ENCODE measurements at places on chromosomes 11 and 22.
A peak's percentile ranks its signal among the peaks of the same experiment; 100 is the strongest.

DNA sequence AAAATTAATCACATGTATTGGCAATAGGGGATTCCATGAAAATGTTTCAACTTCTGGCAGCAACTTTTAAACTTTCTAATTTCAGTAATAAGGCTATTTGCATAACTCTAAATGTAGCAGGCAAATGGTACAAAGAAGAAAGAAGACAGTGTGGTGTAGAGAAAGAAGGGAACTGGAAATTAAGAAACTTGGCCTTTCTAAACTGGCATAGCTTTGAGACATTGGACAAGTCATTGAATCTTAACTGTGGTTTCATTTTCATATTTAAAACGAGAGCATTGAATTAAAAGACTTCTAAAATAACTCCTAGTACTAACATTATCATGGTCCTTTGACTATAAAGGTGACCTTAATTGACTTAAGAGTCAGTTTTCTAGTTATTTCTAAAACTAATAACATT, 125.0 kb downstream of the UVRAG start:
- no peak for DNase-seq

DNA sequence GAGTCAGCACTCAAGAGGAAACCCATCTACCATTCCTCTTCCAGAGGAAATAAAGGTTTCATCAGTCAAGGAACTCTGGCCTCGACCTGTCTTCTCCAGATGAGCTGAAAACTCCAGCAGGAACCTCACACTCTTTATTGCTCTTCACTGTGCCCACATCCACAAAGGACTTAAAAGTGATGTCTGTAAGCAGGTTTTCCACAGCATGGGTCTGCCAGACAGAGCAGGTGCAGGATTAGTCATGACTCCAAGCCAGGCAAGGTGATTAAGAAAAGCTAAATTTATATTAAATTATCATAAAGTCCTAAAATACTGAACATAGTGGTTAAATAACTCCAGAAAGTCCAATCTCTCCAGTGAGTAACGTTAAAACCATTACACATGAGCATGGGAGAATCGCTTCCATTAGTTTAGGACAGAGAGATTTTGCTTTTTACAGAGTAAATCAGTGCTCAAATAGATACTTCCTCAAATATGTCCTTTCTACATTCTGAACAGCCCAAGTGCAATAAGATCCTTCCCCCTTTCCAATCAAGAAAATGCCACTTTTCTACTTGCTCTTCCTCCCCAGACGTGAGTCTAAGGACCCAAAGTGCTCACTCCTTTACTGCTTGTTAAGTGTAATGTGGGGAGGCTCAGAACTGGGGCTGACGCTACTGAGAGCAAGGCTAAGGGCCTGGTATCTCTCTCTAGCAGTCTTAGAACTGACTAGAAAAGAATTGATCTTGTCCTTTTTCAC, 10.7 kb upstream of the CKAP5 start:
- DNase-seq = no peak

- no peak for DNase-seq
Measured at GRCh38 chr11:12901272-12901671, 107.8 kb upstream of the RASSF10 start.

GRCh38 chr22:22746963-22747933, 102.8 kb downstream of the GGTLC2 start:
- no peak for DNase-seq

- DNase-seq = no peak
Measured at GRCh38 chr11:15830741-15831428, 525.5 kb downstream of the SOX6 start.

DNA sequence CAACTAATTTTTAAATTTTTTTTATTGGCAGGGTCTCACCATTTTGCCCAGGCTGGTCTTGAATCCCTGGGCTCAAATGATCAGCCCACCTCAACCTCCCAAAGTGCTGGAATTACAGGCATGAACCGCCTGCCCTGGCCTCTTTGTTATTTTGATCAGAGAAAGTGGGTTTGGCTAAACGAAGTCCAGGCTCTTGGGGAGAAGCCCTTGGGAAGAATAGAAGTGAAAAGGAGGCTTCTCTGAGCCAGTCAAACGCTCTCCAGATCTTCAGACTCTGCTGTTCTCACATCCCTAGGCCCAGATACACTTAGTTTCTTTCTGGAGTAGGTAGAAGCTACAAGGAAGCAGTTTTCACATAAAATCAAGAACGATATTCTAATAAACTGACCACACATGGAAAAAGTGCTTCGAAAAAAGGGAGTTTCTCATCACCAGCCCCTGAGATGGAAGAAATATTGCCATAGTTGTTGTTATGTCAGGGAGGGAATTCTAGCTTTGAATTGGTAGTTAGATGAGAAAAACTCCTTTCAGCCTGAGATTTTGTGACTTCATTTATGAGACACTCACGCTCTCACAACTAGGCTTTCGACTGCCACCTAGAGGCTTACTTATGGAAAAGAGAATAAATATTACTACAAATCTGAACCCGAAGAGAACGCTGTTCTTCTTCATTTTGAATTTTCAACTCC, 41.7 kb upstream of the AQP11 start:
- DNase-seq = peak; percentile 97

GRCh38 chr11:29490938-29491337, 525.9 kb downstream of the KCNA4 start:
- no peak for DNase-seq

- no peak for DNase-seq
Measured at GRCh38 chr11:1906611-1907423, 12.7 kb upstream of the TNNT3 start.

DNA sequence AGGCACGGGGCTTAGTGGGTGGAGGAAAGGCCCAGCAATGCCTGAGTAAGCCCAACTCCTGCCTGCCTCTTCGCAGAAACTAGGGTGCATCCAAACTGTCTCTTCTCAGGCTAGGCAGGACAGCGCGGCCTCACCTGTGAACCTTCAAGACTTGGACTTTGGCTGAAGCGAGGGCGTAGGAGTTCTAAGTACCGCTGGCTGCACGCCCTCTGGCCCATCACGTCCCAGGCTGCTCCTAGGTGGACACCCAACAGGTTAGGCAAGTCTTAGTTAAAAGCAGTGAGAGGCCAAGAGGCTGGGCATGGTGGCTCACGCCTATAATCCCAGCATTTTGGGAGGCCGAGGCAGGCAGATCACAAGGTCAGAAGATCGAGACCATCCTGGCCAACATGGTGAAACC, 1.8 kb upstream of the DDB2 start:
- DNase-seq = no peak

- peak; percentile 85 for DNase-seq
Measured at GRCh38 chr11:1547467-1548098, 24.5 kb downstream of the DUSP8 start.

DNA sequence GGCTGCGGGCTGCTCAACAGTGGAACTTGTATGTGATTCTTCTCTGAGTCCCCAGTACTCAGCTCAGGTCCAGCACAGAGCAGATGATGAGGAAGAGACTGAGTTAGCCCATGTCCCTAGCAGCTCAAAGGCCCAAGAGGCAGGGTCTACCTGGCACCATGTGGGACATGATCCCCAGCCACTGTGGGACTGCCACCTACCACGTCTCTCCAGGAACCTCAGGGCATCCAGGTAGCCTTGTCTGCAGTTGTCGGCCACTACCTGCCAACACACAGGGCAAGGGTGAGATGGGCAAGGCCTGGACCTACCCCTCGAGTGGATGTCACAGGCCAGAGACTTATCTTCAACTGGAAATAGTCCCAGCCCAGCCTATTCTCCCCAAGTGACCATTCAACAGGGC, 4.4 kb downstream of the PNPLA5 start:
- no peak for DNase-seq

GRCh38 chr11:112999520-112999919, 38.3 kb downstream of the NCAM1 start:
- DNase-seq = peak; percentile 52

GRCh38 chr11:117220999-117221774, 10.7 kb downstream of the PCSK7 start:
- DNase-seq = no peak

All from DMS53 (cell line).